Muscle of arm (tissue), 14 donors: ENCODE measurements at places on chromosomes 16 and 17.

GRCh38 chr17:71361656-71362450 lies 759.0 kb upstream of the SOX9 start:
- DNase-seq = no peak

GRCh38 chr16:24975428-24975889 lies 39.7 kb downstream of the ARHGAP17 start:
- no peak for DNase-seq

DNA sequence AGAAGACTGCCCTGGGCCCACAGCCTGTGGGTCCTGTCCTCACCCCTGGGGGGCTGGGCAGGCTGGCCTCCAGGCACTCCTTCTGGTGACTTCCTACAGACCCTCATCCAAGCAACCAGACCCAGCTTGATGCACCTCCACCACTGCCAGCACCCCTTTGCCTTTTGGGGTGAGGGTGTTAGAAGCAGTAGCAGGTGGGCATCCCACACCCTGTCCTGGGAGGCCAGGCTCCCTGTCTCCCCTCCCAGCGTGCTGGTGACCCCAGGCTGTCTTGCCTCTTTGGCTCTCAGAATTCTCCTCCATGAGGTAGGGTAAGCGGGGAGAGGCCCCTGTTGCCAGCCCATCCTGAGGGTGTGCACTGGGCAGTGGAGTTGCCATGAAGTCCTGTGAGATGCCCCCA lies 33.4 kb downstream of the B9D1 start:
- DNase-seq = no peak

- no peak for DNase-seq
Measured at GRCh38 chr17:82117139-82118090, 19.4 kb upstream of the FASN start.

DNA sequence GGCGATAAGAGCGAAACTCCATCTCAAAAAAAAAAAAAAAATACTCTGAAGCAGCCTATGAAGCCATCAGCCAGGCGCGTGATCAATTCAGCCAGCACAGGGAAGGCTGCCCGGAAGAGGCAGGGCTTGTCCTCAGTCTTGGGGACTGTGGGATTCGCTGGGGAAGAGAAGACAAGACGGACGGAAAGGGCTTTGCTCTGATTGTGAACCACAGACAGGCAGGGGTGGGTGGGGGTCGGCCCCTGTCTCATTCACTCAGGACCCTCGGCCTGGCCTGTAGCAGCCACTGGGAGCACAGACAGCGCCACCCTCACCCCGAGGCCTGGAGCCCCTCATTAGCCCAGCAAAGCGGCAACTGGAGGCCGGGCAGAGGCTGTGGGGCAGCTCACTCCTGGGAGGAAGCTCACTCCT lies 37.2 kb downstream of the ABR start:
- DNase-seq = peak; percentile 67
